ENCODE measurements at places on chromosomes 3 and 15.

DNA sequence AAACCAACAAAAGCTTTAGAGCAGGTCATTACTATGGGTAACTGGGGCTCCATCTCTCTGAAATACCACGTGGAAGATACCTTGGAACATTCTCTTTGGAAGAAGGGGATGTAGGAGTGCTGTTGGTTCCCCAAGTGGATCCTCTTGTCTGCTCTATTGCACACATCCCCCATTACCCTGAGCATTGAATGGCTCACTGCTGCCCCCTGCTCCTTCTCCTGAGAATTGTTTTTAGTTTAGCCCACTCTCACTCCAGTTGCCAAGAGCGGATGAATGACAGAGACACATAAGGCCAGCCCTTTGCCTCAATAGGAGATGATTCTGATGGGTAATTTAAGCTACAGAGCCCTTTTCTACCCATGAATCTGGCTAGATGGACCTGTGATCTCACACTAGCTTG, 135.6 kb upstream of the SUCLG2 start:
- DNase-seq: peak; percentile 58

GRCh38 chr3:56321892-56322291, 146.4 kb downstream of the ERC2 start:
- no peak for DNase-seq

DNA sequence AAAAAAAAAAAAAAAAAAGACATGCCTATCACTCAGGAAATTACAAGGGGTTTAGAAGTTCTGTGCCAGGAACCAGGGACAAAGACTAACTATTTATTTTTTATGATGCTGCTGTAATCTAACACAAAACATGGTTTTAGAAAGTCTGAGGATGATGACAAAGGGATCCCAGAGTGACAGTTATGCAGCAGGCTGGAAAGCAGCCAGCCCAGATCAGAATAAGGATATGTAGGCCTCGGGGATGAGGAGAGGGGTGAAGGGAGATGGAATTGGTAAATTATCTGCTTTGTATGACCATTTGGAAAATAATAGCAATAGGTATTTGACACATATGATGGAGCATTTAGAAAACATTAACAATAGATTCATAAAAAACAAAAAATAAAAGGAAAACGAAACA, 34.1 kb upstream of the NMD3 start:
- no peak for DNase-seq

- DNase-seq: no peak
These were observed 6.4 kb downstream of the NSUN3 start for GRCh38 chr3:94069194-94069813.

Measured in right forelimb (tissue), 1 donor.